AG04449 (cell line): ENCODE measurements at places on chromosomes 7 and 10.

DNA sequence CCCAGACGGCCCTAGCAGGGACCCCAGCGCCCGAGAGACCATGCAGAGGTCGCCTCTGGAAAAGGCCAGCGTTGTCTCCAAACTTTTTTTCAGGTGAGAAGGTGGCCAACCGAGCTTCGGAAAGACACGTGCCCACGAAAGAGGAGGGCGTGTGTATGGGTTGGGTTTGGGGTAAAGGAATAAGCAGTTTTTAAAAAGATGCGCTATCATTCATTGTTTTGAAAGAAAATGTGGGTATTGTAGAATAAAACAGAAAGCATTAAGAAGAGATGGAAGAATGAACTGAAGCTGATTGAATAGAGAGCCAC is 184 bp downstream of the CFTR start:
- DNase-seq, result no peak

DNA sequence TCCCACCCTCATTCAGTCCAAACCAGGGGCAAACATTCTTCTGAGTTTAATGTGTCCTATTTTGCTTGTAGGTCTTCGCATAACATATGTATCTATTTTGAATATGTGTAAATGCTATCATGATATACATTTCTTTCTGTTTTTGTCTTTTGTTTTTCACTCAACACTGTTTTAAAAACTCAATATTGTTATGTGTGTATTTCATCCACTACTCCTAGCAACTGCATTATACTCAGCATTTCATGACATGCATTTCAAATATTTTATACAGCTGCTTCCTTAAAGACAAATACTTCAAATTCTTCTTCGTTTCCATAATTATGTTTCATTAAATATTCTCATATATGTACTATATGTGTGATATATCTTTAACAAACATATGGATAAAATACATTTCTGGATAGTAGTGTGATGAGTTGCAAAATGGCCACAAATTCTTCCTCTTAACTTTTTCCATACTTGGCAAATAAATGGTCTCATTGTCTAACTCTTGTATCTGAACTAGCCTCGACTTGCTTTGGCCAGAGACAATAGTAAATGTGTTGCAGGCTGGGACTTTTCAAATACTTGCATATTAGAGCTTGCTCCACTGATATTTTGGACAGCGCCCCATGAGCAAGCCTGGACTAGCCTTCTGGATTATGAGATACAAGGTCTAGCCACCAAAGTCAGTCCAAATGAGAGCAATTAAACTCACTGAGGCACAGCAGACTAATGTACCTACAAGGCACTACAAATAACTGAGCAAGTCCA is 539.7 kb upstream of the KCND2 start:
- DNase-seq, result no peak

GRCh38 chr10:10618139-10618538 is 399.5 kb upstream of the CELF2 start:
- DNase-seq, result no peak

- no peak for DNase-seq
These were observed 1.2 kb downstream of the FERD3L start for GRCh38 chr7:19143881-19144574.

DNA sequence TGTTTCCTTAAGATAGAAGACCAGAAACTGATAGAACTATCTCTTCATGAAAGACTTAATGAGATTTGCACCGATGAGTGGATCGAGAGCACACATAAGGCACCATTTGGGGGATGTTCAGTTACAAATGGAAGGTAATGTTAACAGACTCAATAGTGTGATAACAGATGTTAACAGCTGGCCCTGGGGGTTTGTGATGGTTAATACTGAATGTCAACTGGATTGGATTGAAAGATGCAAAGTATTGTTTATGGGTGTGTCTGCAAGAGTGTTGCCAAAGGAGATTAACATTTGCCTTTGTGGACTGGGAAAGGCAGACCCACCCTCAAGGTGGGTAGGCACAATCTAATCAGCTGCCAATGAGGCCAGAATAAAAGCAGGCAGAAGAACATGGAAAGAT is 130.5 kb upstream of the DGKB start:
- DNase-seq, result no peak

GRCh38 chr7:851204-851603 is 18.9 kb downstream of the SUN1 start:
- no peak for DNase-seq

DNA sequence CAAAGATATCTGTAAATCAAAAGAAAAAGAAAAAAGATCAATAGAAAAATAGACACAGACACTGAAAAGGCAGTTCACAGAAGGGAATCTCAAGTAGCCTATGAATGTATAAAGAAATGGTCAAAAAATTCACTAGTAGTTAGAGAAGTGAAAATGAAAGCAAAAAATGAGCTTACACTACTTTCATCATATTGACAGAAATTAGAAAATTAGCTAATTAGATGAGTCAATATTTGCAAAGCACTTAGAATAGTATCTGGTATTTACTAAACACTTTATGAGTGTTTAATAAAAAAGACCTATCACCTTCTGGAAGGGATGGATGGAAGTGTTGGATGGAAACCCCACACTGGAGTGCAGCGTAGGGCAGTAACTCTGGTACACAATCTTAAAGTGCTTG is 1.7 kb upstream of the CFAP58 start:
- no peak for DNase-seq

DNA sequence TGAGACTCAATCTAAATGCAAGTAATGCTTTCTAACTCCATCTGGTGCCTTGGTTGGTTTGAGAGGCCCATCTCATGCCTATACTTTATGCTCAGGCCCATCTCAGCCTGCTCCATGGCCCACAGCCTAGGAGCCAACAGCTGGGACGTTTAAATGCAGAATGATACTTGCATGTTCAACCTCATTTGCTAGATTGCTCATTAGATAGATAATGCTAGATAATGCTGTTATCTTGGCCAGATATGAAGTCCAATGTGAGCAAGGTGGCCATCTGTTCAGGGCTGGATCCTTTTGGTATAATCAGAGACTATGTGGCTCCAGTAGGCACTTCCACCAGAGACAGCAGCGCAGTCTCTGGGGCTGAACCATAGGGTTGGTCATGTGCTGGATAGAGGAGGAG is 321.6 kb upstream of the PHYHIPL start:
- DNase-seq, result no peak

DNA sequence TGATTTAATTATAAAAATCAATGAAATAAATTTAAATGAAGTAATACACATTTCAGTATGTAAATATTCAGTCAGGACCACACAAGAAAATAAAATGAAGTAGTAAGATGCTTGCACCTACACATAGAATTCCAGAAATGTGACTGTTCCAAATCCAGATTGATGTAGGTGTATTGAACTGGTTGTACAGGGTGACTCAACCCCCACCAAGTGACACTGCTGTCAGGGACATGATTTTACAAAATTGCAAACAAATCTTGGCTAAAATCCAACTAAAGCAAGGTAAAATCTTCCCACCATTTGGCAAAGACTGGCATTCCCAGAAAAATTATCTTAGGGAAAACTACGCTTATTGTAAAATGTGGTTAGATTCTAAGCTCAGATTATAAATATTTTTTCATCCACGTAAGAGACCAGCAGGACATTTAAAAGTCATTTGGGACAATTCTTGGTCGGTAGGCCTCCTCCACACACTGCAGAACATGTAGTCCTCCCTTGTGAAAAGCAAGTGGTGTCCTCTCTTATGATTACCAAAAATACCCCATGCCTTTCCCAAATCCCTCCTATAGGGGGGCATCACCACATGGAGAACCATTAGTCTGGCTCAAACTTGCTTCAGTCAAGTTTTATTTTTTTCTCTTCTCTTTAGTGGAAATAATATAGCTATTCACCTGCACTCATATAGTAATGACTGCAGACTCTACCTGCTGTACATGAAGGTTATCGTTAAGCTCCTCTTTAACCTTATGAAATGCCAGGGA is 287.1 kb upstream of the SMIM30 start:
- DNase-seq, result no peak

- no peak for DNase-seq
These were observed 49.9 kb upstream of the SH2B2 start for GRCh38 chr7:102236592-102237287.

DNA sequence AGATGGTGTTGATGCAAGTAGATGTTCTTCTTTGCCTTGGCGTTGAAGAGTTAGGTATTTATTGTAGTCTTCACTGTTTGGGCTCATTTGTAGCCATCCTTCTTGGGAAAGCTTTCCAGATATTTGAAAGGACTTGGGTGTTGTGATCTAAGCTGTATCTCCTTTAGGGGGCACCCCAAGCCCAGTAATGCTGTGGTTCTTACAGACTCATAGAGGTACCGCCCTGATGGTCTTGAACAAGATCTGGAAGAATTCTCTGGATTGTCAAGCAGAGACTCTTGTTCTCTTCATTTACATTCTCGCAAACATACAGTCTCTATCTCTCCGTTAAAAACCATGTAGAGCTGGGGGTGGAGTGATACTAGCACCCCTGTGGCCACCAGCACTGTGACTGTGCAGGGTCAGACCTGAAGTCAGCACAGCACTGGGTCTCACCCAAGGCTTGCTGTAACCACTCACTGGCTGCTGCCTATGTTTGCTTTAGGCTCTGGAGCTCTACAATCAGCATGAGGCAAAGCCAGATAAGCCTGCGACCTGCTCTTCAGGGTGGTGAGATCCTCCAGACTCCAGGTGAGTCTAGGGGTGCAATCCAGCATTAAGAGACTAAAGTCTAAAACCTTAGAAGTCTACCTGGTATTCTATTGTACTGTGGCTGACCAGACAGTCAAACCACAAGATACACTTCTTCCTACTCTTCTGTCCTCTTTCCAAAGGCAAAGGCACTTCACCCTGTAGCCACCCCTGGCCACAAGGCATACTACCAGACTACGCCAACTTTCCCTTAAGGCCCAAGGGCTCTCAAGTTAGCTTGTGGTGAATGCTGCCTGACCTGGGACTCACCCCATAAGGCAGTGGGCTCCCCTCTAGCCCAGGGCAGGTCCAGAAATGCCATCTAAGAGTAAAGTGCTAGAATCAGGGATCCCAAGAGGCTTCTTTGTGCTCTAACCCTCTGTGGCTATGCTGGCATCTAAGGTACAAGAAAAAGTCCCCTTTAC is 209.7 kb upstream of the TMEM196 start:
- DNase-seq, result no peak

DNA sequence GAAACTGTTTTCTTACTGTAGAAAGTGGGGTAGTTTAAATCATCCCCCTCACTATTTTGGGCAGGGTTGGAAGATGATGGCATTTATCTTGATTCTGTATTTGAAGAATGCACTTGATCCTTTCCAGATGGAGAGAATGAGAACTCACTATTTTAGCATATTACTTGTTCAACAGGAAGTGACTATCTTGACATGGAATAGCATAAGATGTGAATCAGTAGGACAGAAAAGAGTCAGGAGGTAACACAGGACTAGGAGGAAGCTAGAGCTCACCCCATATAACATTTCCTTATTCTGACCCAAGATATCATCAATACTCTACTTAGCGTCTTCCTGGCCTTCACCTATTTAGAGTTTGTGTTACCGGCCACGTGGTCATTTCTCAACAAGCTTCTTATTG is 400.2 kb downstream of the PHTF2 start:
- peak; percentile 41 for DNase-seq

DNA sequence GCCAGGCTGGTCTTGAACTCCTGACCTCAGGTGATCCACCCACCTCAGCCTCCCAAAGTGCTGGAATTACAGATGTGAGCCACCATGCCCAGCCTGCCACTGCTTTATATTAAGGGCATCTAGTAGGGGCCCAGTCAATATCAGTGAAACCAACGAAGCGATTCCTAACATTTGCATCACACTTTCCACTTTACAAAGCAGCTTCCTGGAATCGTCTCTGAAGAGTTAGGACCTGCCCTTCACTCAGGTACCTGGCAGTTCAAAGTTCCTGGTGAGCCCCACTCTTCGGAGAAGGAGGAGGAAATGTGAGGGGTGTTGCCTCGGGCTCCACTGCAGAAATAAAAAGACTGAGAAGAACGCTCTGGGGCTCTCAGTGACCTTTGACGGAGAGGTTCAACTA is 31.1 kb upstream of the EZH2 start:
- no peak for DNase-seq

GRCh38 chr7:42869131-42870020 is 42.5 kb downstream of the C7orf25 start:
- no peak for DNase-seq

- DNase-seq, result no peak
These were observed 108.8 kb downstream of the GNAI1 start for GRCh38 chr7:80243425-80243824.

GRCh38 chr10:44386546-44387052 is 1.7 kb upstream of the CXCL12 start:
- no peak for DNase-seq

GRCh38 chr7:3301449-3301731 is 338 bp downstream of the SDK1 start:
- DNase-seq, result no peak

GRCh38 chr10:5545426-5545777 is 20.6 kb downstream of the CALML3 start:
- DNase-seq, result no peak

- no peak for DNase-seq
These were observed 113.0 kb downstream of the LRMDA start for GRCh38 chr10:75544386-75544785.

DNA sequence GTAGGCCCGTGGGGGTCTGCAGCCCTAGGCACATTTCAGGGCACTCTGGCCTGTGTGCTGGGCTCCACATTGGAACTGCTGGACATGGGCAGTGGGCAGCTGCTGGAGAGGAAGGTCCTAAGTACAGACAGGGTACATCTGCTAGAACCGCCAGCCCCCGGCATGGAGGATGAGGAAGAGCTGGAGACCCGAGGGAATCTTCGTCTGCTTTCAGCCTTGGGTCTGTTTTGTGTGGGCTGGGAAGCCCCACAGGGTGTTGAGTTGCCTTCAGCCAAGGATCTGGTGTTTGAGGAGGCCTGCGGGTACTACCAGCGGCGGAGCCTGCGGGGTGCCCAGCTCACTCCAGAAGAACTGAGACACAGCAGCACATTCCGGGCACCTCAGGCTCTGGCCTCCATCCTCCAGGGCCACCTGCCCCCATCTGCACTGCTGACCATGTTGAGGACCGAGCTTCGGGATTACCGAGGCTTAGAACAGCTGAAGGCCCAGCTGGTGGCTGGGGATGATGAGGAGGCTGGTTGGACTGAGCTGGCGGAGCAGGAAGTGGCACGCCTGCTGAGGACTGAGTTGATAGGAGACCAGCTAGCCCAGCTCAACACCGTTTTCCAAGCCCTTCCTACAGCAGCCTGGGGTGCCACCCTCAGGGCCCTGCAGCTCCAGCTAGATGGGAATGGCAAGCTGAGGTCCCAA is 1.4 kb downstream of the HPS6 start:
- DNase-seq, result no peak

GRCh38 chr7:128827971-128828711 is 2.1 kb upstream of the FLNC start:
- DNase-seq, result no peak

- DNase-seq, result no peak
These were observed 559.7 kb upstream of the LRRN3 start for GRCh38 chr7:110531186-110531585.
